ENCODE measurements at places on chromosomes 12 and 14.
A peak's percentile ranks its signal among the peaks of the same experiment; 100 is the strongest.

GRCh38 chr12:104055686-104056388 is 5.8 kb upstream of the GLT8D2 start:
- DNase-seq: peak; percentile 39

GRCh38 chr12:104303538-104304151 is at the start of gene EID3:
TSS of gene EID3 (plus strand) at chr12:104303739. CDS start at chr12:104303935, 196 bp downstream.
- peak; percentile 82 for DNase-seq

- DNase-seq: no peak
These were observed 5.9 kb upstream of the PRPH start for GRCh38 chr12:49288922-49289555.

GRCh38 chr14:49861699-49862088 is 9.1 kb upstream of the NEMF start:
- peak; percentile 79 for DNase-seq

DNA sequence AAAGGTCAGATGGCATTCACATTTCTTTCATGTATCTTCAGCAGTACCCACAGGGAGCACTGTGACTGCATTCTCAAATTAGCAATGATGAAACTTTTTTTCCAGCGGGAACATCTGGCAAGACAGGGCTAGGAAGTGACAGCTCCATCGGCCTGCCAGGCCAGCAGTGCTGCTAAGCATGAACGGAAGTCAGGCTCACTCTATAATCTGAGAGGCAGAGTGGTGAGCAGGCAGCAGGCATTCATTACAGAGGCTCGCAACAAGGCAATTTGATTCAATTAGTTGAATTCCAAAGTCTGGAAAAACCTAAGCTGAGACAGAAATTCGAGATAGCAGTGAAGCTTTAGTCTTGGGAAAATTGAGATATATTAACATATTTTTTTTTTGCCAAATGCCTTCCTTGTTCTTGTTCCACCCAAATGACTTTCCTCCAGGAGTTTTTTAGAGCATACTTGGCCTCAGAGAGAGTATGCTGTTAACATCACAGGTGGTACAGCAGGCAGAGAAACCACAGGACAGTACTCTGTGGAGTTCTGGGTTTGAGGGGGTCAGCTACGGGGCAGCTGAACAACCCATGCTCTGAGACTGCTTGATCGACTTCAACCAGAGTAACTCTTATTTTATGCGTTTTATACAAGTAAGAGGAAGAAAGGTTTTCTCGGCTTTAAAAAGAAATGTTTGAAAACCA is 414.9 kb downstream of the APAF1 start:
- no peak for DNase-seq
